ENCODE measurements at places on chromosomes 12 and 14. TPM values are rescaled to one million over a fixed set of nuclear protein-coding genes. Genes with fewer than 3 reads are reported as not detected.

MANSC4 gene
- not detected for total RNA-seq

MDM2 gene
- total RNA-seq: 114 TPM

IL22 gene
- 1.4 TPM for total RNA-seq

AMHR2 gene
- not detected for total RNA-seq

PTGDR gene
- not detected for total RNA-seq

FBLN5 gene
- 4.7 TPM for total RNA-seq

ADAMTS20 gene
- not detected for total RNA-seq

RHEBL1 gene
- total RNA-seq: 13.3 TPM

C3AR1 gene
- total RNA-seq: 0.33 TPM

SRSF9 gene
- total RNA-seq: 209 TPM

CBLN3 gene
- 12.2 TPM for total RNA-seq

TFCP2 gene
- total RNA-seq: 39.5 TPM

BCL2L2 gene
- total RNA-seq: 0.73 TPM

ADCY4 gene
- 1.8 TPM for total RNA-seq

ANKRD52 gene
- total RNA-seq: 31.0 TPM

MGP gene
- total RNA-seq: not detected

GPR137C gene
- 0.14 TPM for total RNA-seq

CCDC177 gene
- not detected for total RNA-seq

PLBD2 gene
- 17.3 TPM for total RNA-seq

BHLHE41 gene
- total RNA-seq: not detected

CLEC4A gene
- total RNA-seq: not detected

STAC3 gene
- total RNA-seq: 2.8 TPM

PTHLH gene
- total RNA-seq: not detected
